ENCODE measurements at places on chromosomes 6 and 20.

GRCh38 chr20:51609251-51609650 lies 66.7 kb upstream of the NFATC2 start:
- DNase-seq, result no peak

DNA sequence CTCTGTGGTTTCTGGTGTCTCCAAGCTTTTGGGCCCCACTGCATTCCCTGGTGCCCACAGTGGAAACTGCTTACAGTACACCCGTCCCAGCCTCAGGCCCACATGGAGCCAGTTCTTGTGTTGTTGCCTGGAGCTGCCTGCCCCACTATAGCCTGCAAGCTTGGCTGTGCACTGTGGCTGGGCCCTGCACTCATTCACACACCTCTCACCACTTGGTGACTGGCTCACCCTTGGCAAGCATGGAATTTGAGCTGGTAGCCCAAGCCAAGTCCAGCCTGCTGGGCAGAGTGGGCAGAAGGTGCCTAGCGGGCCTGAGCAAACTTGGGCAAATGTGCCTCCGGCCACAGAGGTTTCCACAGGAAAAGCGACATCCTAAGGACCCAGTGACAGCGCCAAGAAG lies 472.3 kb downstream of the MMUT start:
- no peak for DNase-seq

DNA sequence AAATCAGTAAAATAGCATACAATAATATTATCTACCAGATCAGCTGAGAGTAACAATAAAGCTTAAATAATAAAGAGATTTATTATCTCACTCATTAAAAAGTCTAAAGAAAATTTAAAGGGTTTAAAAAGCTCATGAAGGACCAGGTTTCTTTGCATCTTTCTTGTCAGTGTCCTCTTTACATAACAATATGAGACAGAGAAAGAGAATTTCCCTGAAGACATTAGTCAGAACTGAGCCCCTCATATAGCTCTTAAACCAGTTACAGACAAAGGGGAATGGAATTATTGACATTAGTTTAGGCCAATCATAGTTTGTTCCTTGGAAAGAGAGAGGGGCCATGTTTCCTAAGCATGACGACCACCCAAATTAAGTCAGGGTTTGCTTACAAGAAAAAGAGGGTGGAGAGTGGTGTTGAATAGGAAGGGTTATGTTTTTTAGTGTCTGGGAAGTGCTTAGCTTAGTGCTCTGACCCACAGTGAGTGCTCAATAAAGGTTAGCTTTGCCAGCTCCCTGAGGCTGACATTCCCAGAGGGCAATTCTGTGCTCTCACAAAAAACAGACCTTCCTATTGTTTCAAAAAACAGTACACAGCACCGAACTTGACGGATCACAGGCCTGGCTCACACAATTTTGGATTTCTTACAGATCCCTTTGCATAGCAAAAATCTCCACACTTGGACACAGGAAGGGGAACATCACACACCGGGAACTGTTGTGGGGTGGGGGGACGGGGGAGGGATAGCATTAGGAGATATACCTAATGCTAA lies 3.6 kb upstream of the PLCB1 start:
- DNase-seq, result no peak

DNA sequence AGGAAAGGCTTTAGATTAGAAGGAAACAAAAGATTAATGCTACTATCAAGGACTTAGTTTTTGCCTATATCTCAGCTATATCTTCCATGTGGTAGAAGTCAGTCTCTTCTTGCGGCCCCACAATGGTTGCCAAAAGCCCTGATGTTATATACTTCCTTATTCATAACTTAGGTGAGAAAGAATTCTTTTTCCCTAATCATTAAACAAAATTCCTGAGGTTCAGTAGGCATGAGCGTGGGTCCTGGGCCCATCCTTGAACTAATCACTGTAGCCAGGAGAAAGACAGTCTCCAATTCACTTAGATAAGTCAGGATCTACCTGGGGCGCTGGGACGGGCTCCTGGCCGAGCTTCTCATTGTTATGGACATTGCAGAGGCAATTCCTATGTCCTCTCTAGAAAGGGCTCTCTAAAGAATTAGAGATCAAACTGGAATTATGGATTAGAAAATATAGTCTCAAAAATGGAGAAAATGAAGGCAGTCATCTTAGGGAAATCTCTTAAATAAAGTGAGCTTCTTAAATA lies 134.3 kb downstream of the KIF6 start:
- no peak for DNase-seq

DNA sequence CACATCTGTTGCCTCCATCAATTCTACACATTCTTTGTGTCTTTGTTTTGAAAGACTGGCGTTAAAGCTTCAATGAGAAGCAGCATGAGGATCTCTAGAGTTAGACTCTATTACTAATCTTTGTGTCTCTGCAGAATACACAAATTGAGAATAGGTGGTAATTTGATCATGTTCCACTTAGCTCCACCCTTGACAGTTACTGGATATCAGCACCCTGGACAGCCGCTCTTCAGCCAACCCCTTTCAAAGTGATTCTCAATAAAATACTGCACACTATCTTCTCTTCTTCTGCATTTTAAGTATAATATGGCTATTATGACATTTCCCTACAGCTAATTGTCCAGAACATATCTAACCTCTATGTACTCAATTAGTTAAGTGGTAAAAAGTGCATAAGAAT lies 54.3 kb upstream of the CNR1 start:
- peak; percentile 30 for DNase-seq

DNA sequence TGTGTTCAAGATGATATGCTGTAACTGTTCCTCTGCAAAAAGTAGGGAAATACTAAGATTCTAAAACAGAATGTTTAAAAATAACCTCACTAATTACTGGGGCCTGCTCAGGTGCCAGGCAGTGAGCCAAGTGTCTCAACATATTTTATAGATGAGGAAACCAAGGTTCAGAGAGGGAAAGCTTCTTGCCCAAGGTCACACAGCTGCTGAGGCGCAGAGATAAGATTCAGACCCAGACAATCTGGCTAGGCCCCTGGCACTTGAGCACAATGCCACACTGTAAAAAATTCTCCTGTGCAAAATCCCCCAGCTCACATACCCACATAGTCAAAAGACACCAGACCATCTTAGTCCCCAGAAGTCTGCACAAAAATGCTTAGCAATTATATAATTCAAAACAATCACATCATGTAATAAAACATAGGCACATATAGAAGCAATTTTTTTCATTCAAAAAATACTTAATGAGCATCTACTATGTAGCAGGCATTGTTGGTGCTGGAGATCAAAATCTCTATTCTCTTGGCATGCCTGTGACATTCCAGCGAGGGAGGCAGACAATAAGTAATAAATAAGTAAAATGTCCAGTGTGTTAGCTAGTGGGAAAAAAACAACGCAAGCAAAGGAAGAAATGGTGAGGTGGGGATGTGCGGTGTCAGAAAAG lies 10.3 kb downstream of the PREX1 start:
- no peak for DNase-seq

DNA sequence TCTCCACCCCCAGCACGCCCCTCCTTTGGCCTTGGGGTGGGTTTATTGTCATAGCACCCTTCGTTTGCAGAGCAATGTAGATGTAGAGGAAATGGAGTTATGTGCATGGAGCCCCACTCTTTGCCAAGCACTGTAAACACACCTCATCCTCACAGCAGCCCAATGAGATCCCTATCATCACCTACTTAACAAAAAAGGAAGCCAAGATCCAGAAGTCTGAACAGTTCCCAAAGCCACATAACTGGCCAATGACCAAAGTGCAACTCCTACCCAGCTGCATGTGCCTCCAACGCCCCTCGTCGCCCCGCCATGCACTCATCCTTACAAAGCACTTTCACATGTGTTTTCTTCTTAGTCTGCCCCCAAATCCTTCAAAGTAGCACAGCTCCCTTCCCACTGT lies 21.8 kb upstream of the FOXQ1 start:
- no peak for DNase-seq

GRCh38 chr6:104954190-104954797 lies 2.6 kb upstream of the LIN28B start:
- DNase-seq, result no peak

- no peak for DNase-seq
Measured at GRCh38 chr20:20979934-20980333, 126.2 kb downstream of the LINC00237 start.

- DNase-seq, result no peak
Measured at GRCh38 chr6:134266776-134267175, 51.1 kb downstream of the SGK1 start.

DNA sequence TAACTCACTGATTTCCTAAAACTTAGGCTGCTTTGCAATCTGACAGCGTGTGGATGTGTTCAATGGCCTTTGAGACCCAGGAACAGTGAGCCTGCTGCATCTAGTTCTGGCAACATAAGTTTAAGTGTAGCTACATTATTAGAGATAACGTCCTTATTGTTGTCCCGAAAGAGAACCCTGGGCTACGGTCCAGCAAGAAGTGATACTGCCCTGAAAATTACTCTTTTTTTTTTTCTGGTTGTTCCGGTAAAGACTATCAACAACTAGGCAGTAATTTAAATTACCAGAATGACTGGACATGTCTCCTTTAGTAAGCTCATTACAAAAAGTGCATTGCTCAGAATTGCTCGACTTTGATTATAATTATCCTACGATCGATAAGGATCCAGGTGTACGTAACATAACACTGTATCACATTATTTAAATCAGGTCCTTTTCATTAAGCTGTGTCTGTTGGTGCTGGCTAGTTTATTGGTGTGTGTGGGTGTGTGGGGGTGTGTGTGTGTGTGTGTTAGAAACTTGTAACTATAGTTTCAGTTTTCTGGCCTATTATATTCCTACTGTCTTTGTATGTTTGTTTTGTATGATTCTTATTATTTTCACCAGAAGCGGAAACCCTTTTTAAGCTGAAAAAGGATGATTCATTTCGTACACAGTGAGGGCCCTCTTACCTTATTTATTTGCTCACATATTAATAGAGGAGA lies 3.0 kb downstream of the TSHZ2 start:
- no peak for DNase-seq

GRCh38 chr20:25072226-25072811 lies 9.6 kb downstream of the VSX1 start:
- no peak for DNase-seq

DNA sequence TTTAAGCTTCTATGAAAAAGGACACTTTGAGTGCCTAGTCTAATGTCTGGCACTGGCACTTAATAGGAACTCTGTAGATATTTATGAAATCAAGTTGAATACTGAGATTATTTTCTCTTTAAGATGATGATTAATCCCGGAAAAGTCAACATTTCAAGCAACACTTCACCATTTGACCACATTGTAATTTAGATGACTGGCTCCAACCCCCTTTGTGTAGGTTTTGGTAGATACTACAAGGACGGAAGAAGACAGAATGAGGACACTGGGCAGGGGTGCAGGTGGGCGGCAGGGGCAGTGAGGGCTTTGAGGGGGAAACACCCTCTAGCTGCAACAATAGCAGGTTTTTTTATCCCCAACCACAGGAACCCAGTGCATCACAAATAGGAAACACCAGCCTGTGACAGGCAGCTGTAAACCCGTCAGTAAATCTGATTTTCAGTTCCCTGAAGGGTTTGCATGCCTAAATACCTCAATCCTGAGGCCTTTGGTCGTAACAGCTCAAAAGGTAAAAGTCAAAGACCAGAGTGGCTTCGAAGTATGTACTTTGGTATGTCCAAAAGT lies 4.6 kb downstream of the DTNBP1 start:
- no peak for DNase-seq

DNA sequence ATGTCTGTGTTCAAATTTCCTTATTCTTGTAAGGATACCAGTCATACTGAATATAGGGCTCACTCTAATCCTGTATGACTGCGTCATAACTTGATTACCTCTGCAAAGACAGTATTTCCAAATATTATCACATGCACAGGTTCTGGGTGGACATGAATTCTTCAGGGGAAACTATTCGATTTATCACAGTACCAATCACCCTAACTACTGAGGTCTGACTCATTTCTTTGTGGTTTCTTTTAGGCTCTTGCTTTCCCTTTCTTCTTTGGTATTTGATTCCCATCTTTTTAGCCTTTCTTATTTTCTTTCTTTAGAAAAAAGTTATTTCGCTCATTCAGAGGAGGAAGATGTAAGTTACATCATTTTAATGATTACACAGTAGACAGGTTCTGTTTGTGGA lies 40.3 kb upstream of the TBX18 start:
- peak; percentile 67 for DNase-seq

GRCh38 chr20:38126146-38126921 lies 38.7 kb downstream of the TGM2 start:
- DNase-seq, result peak; percentile 58

GRCh38 chr20:4509825-4510522 lies 211.7 kb upstream of the PRND start:
- DNase-seq, result peak; percentile 49

- no peak for DNase-seq
Measured at GRCh38 chr20:54598352-54598751, 123.0 kb downstream of the DOK5 start.

DNA sequence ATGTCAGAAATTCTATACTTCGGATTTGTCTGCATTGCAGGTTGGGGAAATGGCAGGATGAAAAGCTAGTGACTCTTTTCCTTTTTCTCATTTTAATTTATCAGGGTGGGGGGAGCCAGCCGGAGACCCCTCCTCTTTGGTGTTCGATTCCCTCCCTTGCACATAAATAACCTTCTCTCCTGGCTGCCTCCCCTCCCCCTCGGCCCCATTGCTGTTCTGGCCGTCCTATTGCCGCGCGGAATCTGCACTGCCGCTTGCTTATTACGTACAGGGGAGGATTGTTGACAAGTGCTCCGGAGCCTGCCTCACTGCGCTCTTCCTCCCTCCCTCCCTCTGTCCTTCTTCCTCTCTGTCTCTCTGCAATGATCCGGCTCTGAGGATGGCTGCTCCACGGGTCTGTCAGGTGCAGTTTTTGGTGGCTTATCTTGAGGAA lies 154.7 kb downstream of the JARID2 start:
- peak; percentile 66 for DNase-seq

GRCh38 chr20:53899351-53900167 lies 170.8 kb downstream of the BCAS1 start:
- no peak for DNase-seq

DNA sequence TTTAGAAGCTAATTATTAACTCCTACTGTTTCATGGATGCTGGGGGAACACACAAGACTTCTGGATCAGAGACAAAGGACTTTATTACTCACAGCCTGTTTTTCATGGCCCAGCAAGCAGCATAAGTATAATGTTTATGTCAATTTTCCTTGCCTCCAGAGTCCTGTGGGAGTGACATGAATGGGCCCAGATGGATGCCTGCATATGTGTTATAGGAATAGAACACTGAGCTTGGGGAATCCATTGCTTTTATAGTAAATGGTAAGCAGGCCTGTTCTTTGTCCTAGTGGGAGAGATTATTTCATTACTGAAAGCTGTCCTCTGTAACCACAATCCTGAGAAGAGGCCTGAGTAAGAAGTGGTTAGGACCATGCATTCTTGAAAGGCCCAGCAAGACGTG lies 25.6 kb downstream of the BLTP3A start:
- no peak for DNase-seq

GRCh38 chr6:170314983-170315382 lies 8.4 kb downstream of the FAM120B start:
- no peak for DNase-seq

DNA sequence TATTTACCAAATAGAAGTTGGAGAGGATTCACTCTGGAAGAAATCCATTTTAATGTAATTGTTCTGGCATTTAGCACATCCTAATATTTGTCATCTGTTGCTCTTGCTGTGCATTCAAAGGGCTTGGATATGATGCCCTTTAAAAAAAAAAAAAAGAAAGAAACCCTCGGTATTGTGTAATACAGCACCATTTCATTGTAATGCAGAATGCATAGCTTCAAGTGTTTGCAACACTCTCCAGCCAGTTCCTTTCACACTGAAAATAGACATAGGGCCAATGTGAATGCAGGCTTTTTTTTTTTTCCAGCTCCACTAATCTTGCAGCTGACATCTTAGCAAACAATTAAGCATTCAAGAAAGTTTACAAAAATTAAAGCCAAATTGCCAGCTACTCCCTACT lies 197.4 kb upstream of the POU3F2 start:
- no peak for DNase-seq
